ENCODE measurements at places on chromosomes 13 and 19.

DNA sequence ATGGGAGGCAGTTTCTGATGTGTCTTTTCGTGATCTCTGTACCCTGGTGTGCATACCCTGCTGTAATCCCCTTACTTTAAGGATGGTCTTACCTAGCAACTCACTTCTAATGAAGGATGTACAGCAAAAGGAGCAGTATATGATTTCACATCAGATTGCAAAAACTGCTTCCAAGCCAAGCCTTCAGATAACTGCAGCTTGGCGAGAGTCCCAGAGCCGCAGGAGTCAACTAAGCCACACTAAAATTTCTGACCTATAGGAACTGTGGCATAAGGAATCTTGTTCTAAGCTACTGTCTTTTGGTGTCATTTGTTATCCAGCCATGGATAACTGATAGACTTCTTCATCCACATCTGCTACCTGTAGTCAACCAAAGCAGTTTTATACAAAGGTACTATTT lies 496.7 kb downstream of the GPC6 start:
- DNase-seq: no peak

DNA sequence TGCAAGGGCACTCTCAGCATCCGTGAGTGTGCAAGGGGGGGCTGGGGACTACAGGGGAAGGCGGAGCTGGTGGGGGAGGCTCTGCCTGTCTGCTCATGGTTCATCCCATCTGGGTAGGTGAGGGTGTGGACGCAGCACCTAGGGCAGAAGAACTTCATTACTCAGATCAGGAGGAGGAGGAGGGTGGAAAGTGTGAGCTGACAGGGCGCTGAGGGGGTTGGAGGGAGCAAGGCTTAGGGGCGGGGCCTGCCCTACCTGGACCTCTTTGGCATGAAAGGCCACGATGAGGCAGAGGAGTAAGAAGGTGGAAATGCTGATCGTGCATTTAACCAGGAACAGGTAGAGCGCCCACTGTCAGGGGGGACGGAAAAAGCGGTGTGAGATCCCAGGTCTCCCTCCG lies 4.5 kb downstream of the KCNN4 start:
- DNase-seq: no peak

GRCh38 chr19:15769586-15769985 lies 17.9 kb upstream of the OR10H5 start:
- DNase-seq: no peak

DNA sequence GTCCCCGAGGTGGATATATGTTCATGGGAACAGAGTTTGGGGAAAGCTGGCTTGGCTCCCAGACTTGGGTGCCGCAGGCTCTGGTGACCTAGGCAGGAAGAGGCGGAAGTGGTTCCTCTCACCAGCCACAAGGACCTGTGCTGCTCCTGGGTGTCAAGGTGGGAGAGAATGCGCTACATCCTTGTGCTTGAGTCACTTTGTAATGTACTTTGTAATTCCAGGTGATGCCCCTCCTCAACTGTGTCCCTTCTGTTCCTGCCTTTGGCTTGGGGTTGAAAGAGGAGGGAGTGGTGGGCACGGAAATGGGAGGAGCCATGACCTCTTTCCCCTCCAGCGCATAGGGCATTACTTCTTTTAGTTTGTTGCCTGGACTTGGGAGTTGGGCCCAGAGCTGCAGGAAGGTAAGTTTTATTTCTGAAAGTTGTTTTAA lies 10.9 kb downstream of the GARRE1 start:
- no peak for DNase-seq

- no peak for DNase-seq
These were observed 680 bp downstream of the LIG4 start for GRCh38 chr13:108214441-108215271.

GRCh38 chr13:51950722-51951121 lies 60.5 kb downstream of the ATP7B start:
- DNase-seq: no peak
